Osteoblast (primary cell): ENCODE measurements at places on chromosomes 3 and 15. TPM values are rescaled to one million over a fixed set of nuclear protein-coding genes. Genes with fewer than 3 reads are reported as not detected.

The GDPGP1 gene
- 8.0 and 9.7 TPM in 2 replicates for total RNA-seq

The BNC1 gene
- 3.3 and 3.5 TPM in 2 replicates for total RNA-seq

- DNase-seq, result peak; percentile 52
Observed at GRCh38 chr3:62965311-62965710, 90.1 kb upstream of the CADPS start.

DNA sequence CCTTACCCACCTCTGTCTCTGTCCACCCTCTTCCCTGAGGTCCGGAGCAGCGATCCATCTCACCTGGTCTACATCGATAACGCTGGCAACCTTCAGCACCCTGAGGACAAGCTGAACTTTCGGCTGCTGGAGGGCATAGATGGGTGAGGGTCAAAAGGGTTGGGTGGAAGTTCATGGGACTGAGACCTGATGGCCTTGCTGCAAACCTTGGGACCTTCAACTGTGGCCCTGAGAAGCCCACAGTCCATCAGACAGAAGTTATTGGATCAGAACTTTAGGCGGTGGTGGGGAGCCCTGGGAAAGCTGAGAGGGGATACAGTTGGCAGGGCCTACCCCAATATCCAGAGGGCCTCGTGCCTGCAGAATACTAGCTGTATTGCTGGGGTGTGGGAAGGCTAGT lies 50.5 kb downstream of the POMGNT2 start:
- no peak for DNase-seq

DNA sequence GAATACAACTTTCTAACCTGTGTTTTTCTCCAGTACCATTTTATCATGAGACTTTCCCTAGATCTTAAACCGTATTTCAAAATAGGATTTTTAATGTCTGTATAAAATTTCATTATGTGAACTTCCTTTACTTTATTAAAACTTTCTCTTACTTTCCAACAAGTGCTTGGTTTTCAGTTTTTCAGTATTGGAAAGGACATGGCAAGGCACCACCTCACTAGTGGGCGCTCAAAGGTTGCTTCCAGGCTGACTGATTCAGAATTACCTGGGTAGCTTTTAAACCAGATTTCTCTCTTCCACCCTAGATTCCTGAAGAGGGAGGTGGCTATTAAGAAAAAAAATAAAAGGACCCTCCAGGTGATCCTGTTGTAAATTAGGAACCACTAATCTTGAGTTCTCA lies 236.6 kb downstream of the SOX2 start:
- no peak for DNase-seq

The SV2B gene
- under 0.01 TPM in 1 of 2 replicates, not detected in the other for total RNA-seq

The TMEM40 gene
- total RNA-seq, result not detected in 2 replicates

DNA sequence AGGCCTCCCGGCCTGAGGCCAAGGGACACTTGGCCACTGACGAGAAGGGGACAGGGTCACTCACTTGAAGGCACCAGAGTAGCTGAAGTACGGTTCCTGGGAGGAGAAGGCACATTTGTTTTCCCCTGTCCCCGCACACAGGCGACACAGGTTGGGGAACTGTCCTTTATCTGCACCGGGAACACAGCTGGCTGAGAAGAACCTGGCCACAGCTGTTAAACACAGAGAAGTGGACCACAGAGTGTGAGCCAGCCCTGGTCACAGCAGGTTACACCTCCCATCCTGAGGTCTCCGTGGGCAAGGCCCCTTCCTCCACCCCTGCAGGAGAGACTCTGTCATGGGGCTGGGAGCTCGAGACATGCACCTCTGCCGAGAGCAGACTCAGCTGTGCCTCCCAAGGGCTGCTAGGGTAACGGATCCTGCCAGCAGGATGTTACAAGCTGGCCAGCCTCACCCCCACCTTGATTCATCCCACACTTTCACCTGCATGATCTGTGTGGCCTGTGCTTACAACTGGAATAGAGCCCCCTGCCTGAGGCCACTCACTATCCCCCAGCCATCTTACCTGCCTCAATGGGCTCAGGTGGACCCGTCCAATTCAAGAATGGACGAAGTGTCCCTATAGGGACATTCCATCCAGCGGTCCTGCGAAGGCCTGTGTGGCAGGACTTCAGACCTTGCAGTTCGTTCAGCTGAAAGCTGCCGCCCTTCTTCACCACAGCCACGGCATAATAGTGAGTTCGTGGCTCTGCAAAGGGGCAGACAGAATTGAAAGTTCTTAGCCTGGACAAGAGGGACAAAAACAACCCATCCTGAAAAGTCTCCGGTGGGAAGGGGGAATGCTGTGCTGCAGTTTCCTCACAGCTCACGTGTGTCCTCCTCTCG lies 9.2 kb downstream of the LTF start:
- no peak for DNase-seq

The NOX5 gene
- 0.29 and 0.36 TPM in 2 replicates for total RNA-seq

The ZBBX gene
- not detected in 2 replicates for total RNA-seq

GRCh38 chr3:100075196-100075595 lies 39.1 kb downstream of the FILIP1L start:
- DNase-seq, result no peak

The TMEM207 gene
- not detected in 2 replicates for total RNA-seq

DNA sequence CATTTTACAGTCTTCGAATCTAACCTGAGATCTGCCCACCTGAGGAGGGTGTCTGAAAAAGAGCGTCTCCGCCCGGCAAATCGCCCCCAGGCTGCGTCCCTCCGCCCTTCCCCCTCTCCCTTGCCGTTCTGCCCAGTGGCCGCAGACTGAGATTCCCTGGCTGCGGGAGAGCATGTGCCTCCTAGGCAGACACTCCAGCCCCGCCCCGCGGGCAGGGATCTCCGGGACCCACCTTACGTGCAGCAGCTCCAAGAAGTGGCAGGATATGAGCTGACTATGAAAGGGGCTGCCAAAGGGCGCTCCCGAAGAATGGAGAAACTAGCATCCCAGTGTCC lies 2.7 kb upstream of the WNT5A start:
- DNase-seq, result no peak

- no peak for DNase-seq
Observed at GRCh38 chr15:35304389-35304788, 219.3 kb upstream of the NANOGP8 start.

- DNase-seq, result no peak
Observed at GRCh38 chr3:72536206-72536877, 311.9 kb downstream of the SHQ1 start.
